Body of pancreas (tissue), 4 donors: ENCODE measurements at places on chromosomes 6 and 20.

GRCh38 chr6:130980310-130981032 is 82.6 kb downstream of the EPB41L2 start:
- DNase-seq = no peak
- H3K27ac ChIP-seq = no peak overlapping the region
- no peak overlapping the region for H3K4me3 ChIP-seq

DNA sequence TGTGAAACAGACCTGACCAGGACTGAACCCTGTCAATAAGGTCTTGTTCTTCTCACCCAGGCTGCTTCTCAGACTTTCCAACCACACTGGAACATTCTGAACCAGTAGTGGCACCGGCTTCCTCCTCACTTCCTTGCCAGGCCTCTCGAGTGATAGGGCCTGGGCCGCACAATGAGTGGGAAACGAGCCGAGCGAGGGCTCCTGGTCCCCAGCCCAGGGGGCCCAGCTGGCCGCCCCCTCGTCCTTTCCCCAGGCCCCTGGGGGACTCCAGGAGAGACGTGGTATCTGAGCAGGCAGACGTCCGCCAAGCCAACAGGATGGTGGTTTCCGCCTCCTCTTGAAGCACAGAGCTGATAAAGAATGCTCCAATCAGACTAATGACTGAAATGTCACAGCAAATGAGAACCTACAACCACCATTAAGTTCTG is 117.9 kb downstream of the GMDS start:
- no peaks in the 10 kb centered on the region for H3K27me3 ChIP-seq
- DNase-seq = peak; percentile 26
- no peak overlapping the region for H3K4me3 ChIP-seq
- no peak overlapping the region for H3K27ac ChIP-seq
- H3K36me3 ChIP-seq = no peaks in the 10 kb centered on the region

GRCh38 chr6:90251295-90251992 is 45.2 kb downstream of the BACH2 start:
- no peak for DNase-seq
- H3K27ac ChIP-seq = no peak overlapping the region
- no peaks in the 10 kb centered on the region for H3K36me3 ChIP-seq
- no peaks in the 10 kb centered on the region for H3K27me3 ChIP-seq
- no peaks in the 10 kb centered on the region for H3K4me1 ChIP-seq

DNA sequence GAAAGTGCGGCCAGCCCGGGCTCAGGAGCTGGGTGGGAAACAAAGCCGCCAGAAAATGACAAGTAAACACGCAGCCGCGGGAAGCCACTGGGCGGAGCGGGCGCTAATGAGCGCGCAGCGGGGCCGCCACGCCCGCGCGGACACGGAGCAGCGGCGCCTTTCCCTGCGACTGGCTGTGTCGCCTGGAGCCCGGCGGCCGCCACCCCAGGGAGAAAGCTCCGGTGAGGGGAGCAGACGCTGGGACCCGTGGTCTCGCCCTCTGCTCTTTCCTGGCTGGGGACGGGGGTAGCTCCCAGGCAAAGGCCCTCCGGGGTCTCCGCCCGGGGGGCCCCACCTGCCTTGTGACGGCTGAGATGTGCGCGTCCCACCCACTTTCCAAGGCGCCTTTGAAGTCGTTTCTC is 54.9 kb downstream of the PRR18 start:
- peaks cover 10% of the 10 kb centered on the region for H3K4me1 ChIP-seq
- H3K27ac ChIP-seq = no peak overlapping the region
- DNase-seq = no peak
- no peaks in the 10 kb centered on the region for H3K36me3 ChIP-seq

DNA sequence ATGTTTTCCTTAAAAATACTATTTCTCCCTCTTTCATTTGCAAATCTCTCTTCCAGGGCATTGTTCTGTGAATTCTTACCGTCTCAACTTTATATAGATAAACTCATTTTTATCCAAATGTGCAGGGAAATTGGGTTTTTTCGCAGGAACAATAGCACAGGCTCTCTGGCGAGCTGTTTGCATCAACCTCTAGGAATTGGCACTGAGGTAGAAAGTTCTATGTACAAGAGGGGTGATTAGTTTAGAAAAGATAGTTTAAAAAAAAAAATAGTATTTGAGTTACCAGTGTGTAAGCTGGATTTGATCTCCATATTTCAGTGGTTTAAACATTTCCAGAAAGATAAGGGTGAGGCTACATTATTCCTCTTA is 129.7 kb upstream of the BTN3A2 start:
- no peak overlapping the region for H3K27ac ChIP-seq
- DNase-seq = no peak
- peaks cover 27% of the 10 kb centered on the region for H3K27me3 ChIP-seq
- H3K4me1 ChIP-seq = peaks cover 20% of the 10 kb centered on the region
- no peak overlapping the region for H3K4me3 ChIP-seq

DNA sequence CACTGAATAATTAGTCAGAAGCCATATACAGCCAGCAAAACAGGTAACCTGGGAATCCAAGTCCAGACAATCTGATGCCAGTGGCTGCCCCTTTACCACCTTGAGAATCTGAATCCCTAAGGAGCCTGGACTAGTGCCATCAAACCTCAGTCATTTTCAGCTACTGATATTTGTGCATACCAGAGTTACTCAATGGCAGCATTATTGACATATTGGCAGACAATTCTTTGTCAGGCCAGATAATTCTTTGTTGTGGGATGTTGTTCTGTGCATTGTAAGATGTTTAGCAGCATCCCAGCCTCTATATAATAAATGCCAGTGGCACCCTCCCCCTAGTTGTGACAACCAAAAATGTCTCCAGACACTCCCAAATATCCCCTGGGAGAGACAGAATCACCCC is 3.2 kb upstream of the EIF2S2 start:
- H3K36me3 ChIP-seq = no peaks in the 10 kb centered on the region
- no peaks in the 10 kb centered on the region for H3K27me3 ChIP-seq
- no peak for DNase-seq
- no peak overlapping the region for H3K27ac ChIP-seq
- no peak overlapping the region for H3K4me3 ChIP-seq

GRCh38 chr20:43746344-43747137 is 19.7 kb upstream of the GTSF1L start:
- peaks cover 4% of the 10 kb centered on the region for H3K4me1 ChIP-seq
- no peaks in the 10 kb centered on the region for H3K36me3 ChIP-seq
- no peak overlapping the region for H3K27ac ChIP-seq
- H3K4me3 ChIP-seq = no peak overlapping the region

DNA sequence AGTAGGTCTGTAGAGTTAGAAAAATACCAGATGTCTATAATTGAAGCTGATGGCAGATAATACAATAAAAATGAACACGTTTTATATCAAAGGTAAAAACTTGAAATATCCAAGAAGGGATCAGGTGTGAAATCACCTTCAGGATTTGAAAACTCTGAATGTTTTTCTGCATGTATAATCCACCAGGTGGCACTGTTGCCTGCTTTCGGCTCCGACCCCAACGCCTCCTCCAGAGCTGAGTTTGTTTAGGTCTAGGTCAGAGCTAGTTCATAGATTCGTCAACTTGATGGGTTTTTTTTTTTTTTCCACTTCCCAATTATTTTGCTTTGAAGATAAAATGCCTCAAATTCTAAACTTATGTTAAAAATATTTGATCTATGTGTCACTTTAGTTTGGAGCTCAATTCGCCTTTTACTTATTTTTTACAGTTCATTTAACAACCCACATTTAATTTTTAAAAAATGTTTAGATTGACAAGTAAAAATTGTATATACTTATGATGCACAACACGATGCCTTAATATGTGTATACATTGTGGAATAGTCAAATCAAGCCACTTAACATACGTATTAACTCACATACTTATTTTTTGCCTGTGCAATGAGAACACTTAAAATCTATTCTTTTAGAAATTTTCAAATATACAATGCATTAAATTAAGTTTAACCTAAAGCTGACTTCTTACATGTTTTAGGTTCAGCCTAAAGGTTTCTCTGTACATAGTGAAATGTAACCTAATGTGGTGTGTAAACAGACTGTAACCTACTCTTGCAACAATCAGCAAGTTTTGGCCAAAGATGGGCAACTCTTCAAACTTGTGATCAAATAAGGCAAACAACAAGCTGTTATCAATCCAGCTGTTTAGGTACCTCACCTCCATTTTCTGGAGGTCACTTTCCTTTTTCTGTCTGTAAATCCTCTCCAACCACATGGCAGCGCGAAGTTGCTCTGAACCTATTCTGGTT is 39.4 kb upstream of the ENPP4 start:
- peak; percentile 68 for DNase-seq
- no peak overlapping the region for H3K27ac ChIP-seq
- H3K27me3 ChIP-seq = no peaks in the 10 kb centered on the region
- H3K4me1 ChIP-seq = no peaks in the 10 kb centered on the region

DNA sequence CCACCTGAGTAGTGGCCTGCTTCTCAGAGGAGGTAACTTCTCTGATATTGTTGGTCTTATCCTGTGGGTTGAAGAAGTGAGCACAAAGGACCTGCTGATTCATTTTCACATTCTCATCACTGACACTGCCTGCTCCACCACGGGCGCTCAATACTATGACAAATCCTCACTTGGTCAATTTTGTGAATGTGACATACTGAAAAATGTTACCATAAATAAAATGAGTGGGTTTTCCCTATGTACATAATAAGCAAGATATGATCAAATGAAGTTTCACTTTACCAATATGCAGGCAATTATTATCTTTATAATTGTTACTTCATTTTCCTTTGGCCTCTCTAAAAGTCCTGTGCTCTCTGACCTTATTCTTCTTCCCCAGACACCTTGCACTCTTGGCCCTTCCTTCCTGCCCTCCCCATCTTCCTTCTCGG is 71.5 kb upstream of the RIPOR2 start:
- peaks cover 20% of the 10 kb centered on the region for H3K4me1 ChIP-seq
- no peak overlapping the region for H3K4me3 ChIP-seq
- H3K27ac ChIP-seq = peak overlapping the region; percentile 84
- no peaks in the 10 kb centered on the region for H3K27me3 ChIP-seq
- H3K36me3 ChIP-seq = no peaks in the 10 kb centered on the region

GRCh38 chr6:77397561-77397960 is 65.7 kb downstream of the HTR1B start:
- no peaks in the 10 kb centered on the region for H3K27me3 ChIP-seq
- no peak for DNase-seq
- H3K4me3 ChIP-seq = no peak overlapping the region
- no peak overlapping the region for H3K27ac ChIP-seq
- H3K36me3 ChIP-seq = no peaks in the 10 kb centered on the region

DNA sequence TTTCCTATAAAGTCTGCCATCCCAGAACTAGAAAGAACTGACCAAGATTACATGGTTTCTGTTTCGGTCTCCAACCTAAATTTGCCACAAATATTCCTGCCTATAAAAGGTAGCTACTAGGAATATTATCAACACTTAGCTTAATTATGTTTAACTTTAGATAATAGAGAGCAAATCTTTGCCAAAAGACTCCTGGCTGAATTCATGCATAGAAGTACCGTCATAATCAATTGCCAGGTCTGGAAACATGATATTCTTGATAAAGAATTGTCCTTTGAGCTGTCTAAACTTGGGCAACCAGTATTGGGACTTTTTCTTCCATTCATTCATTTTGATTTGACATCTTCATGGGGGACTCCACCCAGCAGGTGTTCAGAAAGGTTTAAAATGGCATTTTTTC is 22.4 kb downstream of the CALHM6 start:
- no peaks in the 10 kb centered on the region for H3K36me3 ChIP-seq
- no peak overlapping the region for H3K4me3 ChIP-seq
- H3K4me1 ChIP-seq = peaks cover 5% of the 10 kb centered on the region
- H3K27me3 ChIP-seq = no peaks in the 10 kb centered on the region
- DNase-seq = no peak

- H3K4me1 ChIP-seq = no peaks in the 10 kb centered on the region
- H3K4me3 ChIP-seq = no peak overlapping the region
- H3K27me3 ChIP-seq = no peaks in the 10 kb centered on the region
Measured at GRCh38 chr6:165519316-165519715, 143.7 kb downstream of the PDE10A start.

DNA sequence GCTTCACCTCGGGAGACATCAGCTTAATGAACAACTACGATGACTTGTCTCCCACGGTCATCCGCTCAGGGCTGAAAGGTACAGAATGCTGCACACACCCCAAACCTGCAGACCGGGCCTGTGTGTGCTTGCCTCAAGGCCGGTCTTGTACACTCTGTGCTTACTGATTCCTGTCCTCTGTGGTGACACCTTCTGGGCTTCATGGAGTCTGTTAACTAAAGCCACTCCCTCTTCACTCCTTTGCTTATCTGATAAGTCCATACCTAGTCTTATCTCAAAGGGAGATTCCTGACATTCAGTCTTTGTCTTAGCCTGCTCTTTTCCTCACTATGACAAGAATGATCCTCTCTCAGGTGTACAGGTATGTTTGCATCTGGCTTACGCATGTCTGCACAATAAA is 107.7 kb upstream of the TMEM181 start:
- no peaks in the 10 kb centered on the region for H3K27me3 ChIP-seq
- no peak overlapping the region for H3K4me3 ChIP-seq
- no peaks in the 10 kb centered on the region for H3K36me3 ChIP-seq
- no peaks in the 10 kb centered on the region for H3K4me1 ChIP-seq
- H3K27ac ChIP-seq = no peak overlapping the region

DNA sequence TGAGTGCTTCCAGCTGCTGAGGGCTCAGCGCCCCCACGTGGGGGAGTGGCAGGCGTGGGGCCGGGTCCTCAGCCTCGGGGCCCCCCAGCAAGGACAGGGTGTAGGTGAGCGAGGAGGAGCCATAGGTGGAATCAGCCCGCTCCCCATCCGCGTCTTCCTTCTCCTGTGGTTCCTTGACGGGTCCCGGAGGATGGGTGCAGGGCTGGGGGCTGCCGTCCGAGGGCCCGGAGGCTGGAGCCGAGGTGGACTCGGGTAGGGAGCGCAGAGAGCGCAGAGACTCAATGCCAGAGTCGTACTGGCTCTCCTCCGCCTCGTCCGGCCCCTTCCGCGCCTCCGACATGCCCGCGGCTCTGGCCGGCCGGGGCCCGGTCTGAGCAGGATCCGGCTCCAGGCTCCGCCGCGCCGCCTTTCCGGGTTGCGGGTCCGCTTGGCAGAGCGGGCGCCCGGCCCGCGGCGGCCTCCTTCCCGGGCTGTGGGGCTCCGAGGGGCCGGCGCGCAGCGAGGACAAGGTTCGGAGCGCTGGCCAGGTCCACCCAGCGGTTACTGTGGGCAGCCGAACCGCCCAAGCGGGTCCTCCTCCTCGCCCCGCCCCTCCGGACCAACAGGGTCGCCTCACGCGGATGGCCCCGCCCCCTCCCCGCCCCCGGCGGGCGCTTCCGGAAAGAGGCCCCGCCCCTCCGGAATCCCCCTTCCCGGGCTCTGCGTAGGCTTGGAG is at the start of gene NFKBIE:
NFKBIE (minus strand) TSS at position 545 of the 715 bp plus-strand sequence; CDS start at position 340, 205 bp downstream.
- H3K4me3 ChIP-seq = peak within 1 kb of the TSS; percentile 79
- no peaks in the 10 kb centered on the region for H3K27me3 ChIP-seq
- no peaks in the 10 kb centered on the region for H3K36me3 ChIP-seq
- H3K4me1 ChIP-seq = peaks cover 34% of the 10 kb centered on the region
- DNase-seq = peak; percentile 97

GRCh38 chr6:108497883-108498282 is 62.8 kb upstream of the FOXO3 start:
- no peaks in the 10 kb centered on the region for H3K27me3 ChIP-seq
- H3K4me1 ChIP-seq = peaks cover 14% of the 10 kb centered on the region
- H3K36me3 ChIP-seq = no peaks in the 10 kb centered on the region
- no peak overlapping the region for H3K27ac ChIP-seq
- no peak overlapping the region for H3K4me3 ChIP-seq
- no peak for DNase-seq
